ENCODE measurements at places on chromosomes 5 and 9. TPM values are rescaled to one million over a fixed set of nuclear protein-coding genes. Genes with fewer than 3 reads are reported as not detected.

Gene SLC27A6
- total RNA-seq: 1.9 TPM

Gene IFNK
- not detected for total RNA-seq

Gene ERP44
- total RNA-seq: 18.0 TPM

Gene COL15A1
- 3.2 TPM for total RNA-seq

Gene HDAC3
- 83.2 TPM for total RNA-seq

Gene TXNDC8
- total RNA-seq: not detected

Gene ENG
- 0.19 TPM for total RNA-seq

Gene IRX1
- 7.6 TPM for total RNA-seq

Gene TTLL11
- total RNA-seq: 0.75 TPM

Gene GRIN1
- total RNA-seq: not detected

Gene DRD1
- total RNA-seq: not detected

Gene SOWAHA
- total RNA-seq: 0.03 TPM

Gene C9
- total RNA-seq: not detected

Gene PALM2AKAP2
- total RNA-seq: 3.9 TPM

Gene MRPS2
- 43.4 TPM for total RNA-seq

Gene GBGT1
- 3.0 TPM for total RNA-seq

Gene CYSRT1
- not detected for total RNA-seq

Gene PTTG1
- total RNA-seq: 425 TPM

Gene FOXI1
- total RNA-seq: not detected

Gene FAM163B
- 0.31 TPM for total RNA-seq

Gene WNK2
- 16.7 TPM for total RNA-seq

Gene ATOSB
- total RNA-seq: 8.5 TPM

Gene SH2D3C
- 1.9 TPM for total RNA-seq

Gene BNC2
- 1.2 TPM for total RNA-seq

Gene BTNL8
- total RNA-seq: 0.22 TPM

Gene AHRR
- total RNA-seq: 0.34 TPM

Gene NTNG2
- 1.2 TPM for total RNA-seq

Gene SHISAL2B
- 10.4 TPM for total RNA-seq

Gene SHROOM1
- total RNA-seq: 2.0 TPM

Gene TICAM2
- total RNA-seq: 0.03 TPM

Gene PCDHA2
- 3.7 TPM for total RNA-seq

Gene MCC
- total RNA-seq: 2.5 TPM

Gene FLT4
- total RNA-seq: 13.9 TPM

Gene PAEP
- total RNA-seq: not detected

Gene WHRN
- total RNA-seq: 1.1 TPM

Gene PCDHGA1
- 1.0 TPM for total RNA-seq

Gene CNTFR
- 37.2 TPM for total RNA-seq

Gene NUTM2F
- total RNA-seq: 0.22 TPM

Gene PRRT1B
- total RNA-seq: not detected

Gene GPR107
- total RNA-seq: 33.8 TPM

Gene MZB1
- total RNA-seq: not detected

Gene GRXCR2
- not detected for total RNA-seq
